Daoy (cell line): ENCODE measurements at places on chromosomes 5 and 9.

DNA sequence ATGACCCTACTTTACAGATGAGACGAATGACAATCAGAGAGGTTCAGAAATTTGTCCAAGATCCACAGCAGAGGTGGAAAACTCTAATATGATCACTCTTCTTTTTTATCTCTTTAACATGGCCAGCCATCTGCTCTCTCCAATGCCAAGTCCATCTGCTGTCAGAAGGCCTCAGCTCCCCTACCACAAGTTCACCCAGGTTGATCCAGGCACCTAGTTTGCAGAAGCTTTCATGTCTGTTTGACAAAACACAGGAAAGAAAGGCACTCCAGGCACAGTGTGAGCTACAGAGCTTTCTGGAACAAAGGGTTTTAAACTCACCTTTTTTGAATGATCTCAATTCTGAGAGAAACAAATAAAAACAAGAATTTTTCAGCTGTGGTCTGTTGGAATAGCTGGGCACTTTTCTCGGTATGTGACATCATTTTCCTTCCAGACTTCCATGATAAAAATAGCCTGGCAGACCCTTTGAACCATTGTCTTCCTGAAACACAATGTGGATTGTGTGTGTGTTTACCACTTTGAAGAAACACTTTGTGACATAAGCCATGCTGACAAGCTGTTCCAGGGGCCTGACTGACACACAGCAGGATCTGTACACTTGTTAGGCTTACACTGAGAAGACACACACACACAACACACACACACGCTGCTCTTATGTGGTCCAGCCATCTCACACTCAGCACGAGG lies 214.3 kb downstream of the AGTPBP1 start:
- DNase-seq: no peak

GRCh38 chr5:179568721-179569120 lies 18.4 kb downstream of the RUFY1 start:
- DNase-seq: no peak

- DNase-seq: no peak
Observed at GRCh38 chr9:88682431-88682831, 147.5 kb downstream of the NXNL2 start.

- no peak for DNase-seq
Observed at GRCh38 chr5:37448941-37449340, 69.8 kb downstream of the WDR70 start.

DNA sequence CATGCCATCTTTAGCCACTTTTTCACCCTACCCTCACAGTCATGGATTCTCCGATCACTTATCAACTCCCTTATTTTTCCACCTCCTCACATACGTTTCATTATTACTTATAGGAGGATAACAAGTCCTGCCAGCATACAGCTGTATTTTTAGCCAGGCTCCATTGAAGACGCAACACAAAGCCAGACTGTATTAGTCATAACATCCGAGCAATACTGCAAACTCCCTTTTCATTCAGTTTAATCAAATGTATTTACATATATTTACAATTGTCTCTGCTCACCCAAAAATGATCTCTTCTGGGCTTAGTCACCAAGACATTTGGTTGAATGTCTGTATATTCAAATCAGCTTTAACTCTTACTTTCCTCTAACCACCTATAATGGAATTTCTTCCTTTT lies 126.4 kb upstream of the PRLR start:
- no peak for DNase-seq

GRCh38 chr5:150152636-150153462 lies 2.8 kb downstream of the PDGFRB start:
- DNase-seq: no peak

- DNase-seq: no peak
Observed at GRCh38 chr9:4827224-4827623, 34.5 kb downstream of the RCL1 start.

- peak; percentile 57 for DNase-seq
Observed at GRCh38 chr5:143154510-143155370, 248.7 kb downstream of the NR3C1 start.

GRCh38 chr9:134618833-134619447 lies 22.7 kb upstream of the COL5A1 start:
- DNase-seq: no peak

DNA sequence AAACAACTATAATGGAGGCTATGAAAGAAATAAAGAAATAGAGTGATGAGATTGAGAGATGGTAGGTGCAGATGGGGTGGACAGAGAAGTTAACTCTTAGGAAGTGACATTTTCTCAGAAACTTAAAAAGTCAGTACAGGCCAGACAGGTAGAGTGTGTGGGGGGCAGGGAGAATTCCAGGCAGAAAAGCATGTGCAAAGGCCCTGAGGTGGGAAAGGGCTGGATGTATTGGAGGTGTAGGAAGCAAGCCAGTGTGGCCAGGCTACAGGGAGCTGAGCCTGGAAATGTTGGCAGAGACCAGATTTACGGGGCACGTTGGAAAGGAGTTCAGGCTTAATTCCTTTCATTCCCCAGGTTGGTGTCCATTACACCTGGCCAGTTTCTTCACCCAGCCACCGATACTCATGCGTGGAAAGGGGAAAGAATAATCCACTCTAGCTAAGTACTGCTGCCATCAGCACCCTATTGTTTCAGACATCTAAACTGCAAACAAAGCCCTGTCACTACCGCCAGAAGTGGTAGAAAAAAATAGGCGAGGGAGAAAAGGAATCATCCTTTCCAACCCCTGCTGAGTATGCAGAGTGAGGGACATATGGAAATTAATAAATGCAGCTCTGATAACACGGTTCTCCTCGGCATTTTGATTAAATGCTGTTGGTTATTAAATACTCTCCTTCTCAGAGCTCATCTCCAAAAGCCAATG lies 116.8 kb upstream of the GPR151 start:
- no peak for DNase-seq

DNA sequence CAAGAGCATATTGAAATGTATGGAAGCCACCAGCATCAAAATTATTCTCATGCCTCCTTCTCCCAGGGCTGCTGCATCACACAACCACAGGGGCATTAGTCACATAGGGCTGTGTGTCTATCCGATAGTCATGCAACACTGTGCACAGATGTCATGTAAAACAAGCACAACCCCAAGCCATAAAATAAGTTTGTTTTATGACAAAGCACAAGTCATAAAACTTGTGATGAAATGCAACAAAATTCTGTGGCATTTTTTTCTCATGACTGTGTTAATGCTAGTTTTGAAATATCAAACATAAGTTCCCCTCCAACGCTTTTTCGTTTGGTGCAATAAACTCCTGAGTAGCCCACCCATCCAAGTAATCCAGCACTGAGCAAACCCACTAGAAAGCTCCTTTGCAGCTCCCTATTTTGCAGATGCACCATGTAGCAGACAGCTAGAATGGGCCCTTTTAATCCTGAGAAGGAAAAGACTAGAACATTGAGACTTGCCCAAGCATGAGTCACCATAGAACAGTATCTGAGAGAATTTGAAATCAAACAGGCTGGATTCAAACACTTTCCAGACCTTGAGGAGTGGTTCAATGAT lies 93.3 kb upstream of the ZNF366 start:
- DNase-seq: peak; percentile 92

DNA sequence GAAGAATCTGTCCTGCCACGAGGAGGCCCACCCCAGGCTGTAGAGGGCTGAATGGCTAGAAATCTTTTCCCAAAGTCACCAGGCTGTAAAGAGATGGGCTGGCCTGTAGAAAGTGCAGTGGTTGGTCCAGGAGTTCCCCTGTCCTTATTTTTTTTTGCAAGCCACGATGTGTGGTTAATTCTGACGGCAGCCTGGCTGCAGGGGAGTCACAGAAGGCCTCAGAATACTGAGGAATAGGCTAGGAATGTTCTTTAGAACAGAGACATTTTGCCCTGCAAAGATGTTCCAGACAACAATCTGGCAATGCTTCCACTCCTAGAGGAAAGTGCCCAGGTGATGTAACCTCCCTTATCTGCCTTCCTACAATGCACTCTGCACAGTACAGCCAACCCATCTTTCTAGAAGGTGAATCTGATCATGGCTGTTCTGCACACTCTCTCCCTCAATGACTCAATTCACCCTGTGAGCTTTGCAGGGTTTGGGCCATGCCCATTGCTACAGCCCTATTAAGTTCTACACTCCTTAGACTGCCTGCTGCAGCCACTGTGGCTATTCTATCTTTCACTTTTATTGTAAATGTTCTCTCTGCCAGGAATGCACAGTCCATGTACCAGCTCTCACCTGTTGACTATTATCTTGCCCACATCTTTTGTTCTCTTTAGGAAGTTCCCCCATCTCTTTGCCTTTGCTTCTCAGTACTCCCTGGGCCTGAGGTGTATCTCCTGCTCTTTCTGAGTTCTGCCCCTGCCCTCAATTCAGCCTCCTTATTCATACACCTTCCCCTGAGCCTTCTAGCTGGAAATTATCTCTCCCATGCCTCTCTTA lies 377.8 kb upstream of the CLINT1 start:
- DNase-seq: no peak

GRCh38 chr5:152271420-152271819 lies 133.7 kb downstream of the NMUR2 start:
- DNase-seq: peak; percentile 37

DNA sequence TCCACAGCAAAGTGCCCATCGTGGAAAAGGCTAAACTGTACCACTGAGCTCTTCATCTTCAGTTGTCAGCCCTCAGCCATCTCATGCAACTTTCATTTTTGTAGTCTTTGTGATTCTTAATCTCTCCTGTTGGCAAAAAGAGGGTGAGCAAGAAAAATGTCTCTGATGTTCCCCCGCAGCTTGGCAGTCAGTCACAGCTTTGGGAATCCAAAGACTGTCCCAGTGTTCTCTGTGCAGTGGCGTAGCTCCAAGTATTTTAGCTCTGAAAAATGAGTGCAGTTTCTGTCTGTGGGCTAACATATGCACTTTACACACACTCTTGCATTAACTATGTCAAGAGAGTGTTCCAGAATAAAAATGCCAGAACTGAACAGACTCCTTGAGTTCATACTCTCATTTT lies 372.2 kb downstream of the TMEM232 start:
- no peak for DNase-seq

DNA sequence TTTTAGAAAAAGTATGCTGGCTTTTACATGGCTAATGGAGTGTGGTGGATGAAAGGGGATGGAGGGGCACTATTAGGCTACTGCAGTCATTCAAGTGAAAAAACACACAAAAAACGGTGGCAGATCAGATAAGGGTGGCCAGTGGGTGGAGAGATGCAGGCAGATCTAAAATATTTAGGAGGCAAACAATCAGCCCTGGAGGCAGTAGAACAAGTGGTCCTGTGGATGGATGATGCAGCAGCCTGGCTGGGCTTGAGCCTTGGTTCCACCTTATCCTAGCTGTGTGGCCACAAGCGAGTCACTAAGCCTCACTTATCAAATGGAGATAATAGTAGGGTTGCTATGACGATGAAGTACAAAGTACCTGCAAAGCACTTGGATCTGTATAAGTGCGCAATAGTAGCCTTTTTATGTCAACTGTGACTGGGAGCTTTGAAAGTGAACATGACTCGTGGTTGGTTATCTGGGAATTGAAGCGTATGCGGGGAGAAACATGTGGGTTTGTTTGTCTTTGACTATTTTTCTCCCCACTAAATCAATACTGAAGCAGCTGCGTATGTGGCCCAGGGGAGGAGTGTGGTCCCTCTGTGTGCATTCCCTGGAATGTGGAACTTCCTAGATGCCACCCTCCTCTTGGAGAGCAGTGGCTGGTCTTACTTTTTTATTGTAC lies 20.2 kb downstream of the NSG2 start:
- DNase-seq: peak; percentile 13

- no peak for DNase-seq
Observed at GRCh38 chr5:150627731-150628545, 12.5 kb upstream of the SYNPO start.

DNA sequence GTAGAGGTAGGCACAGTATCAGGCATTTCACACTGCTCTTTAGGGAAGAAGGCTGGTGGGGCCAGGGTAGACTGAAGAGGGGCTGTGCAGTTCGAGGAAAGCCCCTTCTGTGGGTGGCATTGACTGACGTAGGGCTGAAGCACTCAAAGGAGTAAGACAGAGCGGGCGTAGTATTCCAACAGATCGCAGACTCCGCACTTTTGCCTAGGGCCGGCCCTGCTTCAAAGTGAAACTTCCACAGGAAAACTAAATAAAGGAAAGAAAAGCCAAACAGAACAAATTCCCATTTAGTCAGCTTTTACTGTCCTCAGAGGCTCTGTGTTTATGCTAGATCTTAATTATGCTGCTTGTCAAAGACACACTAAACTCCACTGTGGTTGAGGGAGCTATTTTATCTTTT lies 493.0 kb upstream of the WWC1 start:
- DNase-seq: no peak

DNA sequence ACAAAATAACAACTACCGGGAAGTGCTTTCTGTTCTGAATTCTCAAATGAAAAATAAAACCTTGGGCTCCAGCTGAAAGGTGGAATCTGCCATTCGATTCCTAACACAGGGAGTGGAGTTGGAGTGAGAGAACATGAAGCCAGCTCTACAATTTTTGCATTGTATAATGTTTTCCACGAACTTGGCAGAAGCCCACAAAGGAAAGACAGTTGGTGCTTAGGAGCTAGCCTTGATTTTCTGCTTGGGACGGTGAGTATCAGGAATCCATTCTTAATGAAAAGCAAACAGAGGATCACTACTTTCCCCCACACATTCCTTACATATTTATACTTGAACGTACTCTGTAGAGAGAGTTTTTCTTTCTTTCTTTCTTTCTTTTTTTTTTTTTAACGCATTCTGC lies 74.2 kb upstream of the FBXL7 start:
- no peak for DNase-seq

- DNase-seq: peak; percentile 43
Observed at GRCh38 chr5:15105799-15106393, 234.3 kb upstream of the ANKH start.

DNA sequence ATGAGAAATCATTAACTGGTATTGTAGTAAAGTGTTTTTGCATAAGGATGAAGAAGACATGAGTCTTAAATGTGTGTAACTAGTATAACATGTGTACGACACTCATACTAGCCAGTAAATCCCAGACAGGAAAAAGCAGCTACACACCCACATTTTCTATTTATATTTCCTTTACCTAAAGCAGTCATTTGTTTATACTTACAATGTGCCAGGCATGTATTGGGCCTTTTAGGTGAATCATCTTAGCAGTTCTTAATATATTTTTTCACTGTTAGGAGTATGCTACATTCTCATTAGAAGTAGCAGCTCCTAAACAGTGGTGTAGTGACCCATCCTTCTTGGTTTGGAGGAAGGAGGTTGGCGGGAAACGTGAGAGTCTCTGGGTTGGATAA lies 55.8 kb upstream of the TMC1 start:
- no peak for DNase-seq

DNA sequence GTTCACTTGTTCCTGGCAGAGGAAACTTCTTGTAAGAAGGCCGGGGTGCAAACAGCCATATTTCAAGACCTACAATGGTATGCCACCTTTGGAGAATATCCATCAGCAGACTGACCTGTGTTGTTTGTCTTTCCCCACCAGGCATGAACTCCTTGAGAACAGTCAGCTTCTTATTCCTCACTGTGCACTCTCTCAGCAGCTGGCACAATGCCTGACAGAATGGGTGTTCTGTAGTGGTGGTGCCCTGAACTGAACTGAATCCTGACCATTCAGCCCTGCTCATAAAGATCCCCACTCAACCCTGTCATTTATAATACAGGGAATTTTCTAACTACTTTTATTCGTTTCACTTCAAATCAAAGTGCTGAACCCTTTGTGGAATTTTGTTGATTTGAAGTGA lies 206.9 kb downstream of the COX7C start:
- DNase-seq: no peak
